Progenitor cell of endocrine pancreas (in vitro differentiated cells): ENCODE measurements at places on chromosomes 12 and 14. TPM values are rescaled to one million over a fixed set of nuclear protein-coding genes. Genes with fewer than 3 reads are reported as not detected.
A peak's percentile ranks its signal among the peaks of the same experiment; 100 is the strongest.

The RAPGEF3 gene
- total RNA-seq = 1.2 and 1.7 TPM in 2 replicates

The IQSEC3 gene
- total RNA-seq = 1.4 and 2.5 TPM in 2 replicates

The UNC79 gene
- total RNA-seq = 2.6 TPM in 2 replicates

The CLEC9A gene
- total RNA-seq = not detected in 2 replicates

The FOXM1 gene
- 80.8 and 92.2 TPM in 2 replicates for total RNA-seq

The TAS2R19 gene
- 6.6 and 8.5 TPM in 2 replicates for total RNA-seq

- no peak overlapping the region for H3K27ac ChIP-seq
- no peak for DNase-seq
- no peaks in the 10 kb centered on the region for H3K4me1 ChIP-seq
- no peak overlapping the region for H3K4me3 ChIP-seq
- no peaks in the 10 kb centered on the region for H3K36me3 ChIP-seq
Measured at GRCh38 chr12:91307957-91308670, 125.5 kb upstream of the DCN start.

GRCh38 chr12:81668475-81668874 lies 90.7 kb downstream of the PPFIA2 start:
- no peak for DNase-seq
- no peaks in the 10 kb centered on the region for H3K27me3 ChIP-seq
- H3K4me1 ChIP-seq = no peaks in the 10 kb centered on the region
- no peak overlapping the region for H3K27ac ChIP-seq
- H3K36me3 ChIP-seq = no peaks in the 10 kb centered on the region
- no peak overlapping the region for H3K4me3 ChIP-seq

- no peaks in the 10 kb centered on the region for H3K27me3 ChIP-seq
- no peak for DNase-seq
- H3K36me3 ChIP-seq = peaks cover 18% of the 10 kb centered on the region
- no peak overlapping the region for H3K4me3 ChIP-seq
Measured at GRCh38 chr12:22518998-22519397, 25.3 kb downstream of the C2CD5 start.

GRCh38 chr14:93972618-93973205 lies 3.7 kb downstream of the ASB2 start:
- H3K4me1 ChIP-seq = no peaks in the 10 kb centered on the region
- H3K4me3 ChIP-seq = no peak overlapping the region
- no peak for DNase-seq

- H3K27me3 ChIP-seq = peaks cover 24% of the 10 kb centered on the region
- no peak overlapping the region for H3K4me3 ChIP-seq
- DNase-seq = no peak
- H3K4me1 ChIP-seq = peaks cover 5% of the 10 kb centered on the region
- H3K36me3 ChIP-seq = no peaks in the 10 kb centered on the region
- H3K27ac ChIP-seq = no peak overlapping the region
Measured at GRCh38 chr12:63098851-63099250, 52.1 kb downstream of the AVPR1A start.

DNA sequence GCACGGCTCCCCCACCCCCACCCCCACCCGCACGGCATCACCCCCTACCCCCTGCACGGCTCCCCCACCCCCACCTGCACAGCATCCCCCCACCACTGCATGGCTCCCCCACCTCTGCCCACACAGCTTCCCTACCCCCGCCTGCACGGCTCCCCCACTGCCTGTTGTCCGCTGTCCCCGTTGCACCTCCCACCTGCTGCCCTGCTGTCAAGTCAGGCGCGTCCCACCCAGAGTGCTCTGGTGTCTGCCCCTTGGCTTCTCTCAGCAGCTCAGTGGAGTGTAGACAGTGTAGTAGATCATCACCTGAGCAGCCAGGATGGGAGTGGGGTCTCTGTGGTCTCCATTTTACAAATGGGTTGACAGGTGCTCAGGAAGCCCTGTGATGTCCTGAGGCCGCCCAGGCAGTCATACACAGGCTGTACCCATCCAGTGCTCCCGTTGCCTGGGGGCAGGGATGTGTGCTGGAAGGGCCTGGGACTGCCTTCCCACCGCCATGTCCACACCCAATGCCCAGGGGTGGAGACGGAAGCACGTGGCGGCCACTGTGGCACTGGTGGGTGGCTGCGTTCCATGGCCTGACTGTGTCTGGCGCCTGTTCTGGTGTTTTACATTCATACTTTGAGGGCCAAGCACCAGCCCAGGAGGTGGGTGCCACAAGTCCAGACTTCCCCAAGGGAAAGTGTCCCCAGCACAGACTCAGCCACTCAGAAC lies 32.5 kb downstream of the PACS2 start:
- peaks cover under 1% of the 10 kb centered on the region for H3K4me1 ChIP-seq
- H3K4me3 ChIP-seq = no peak overlapping the region
- no peaks in the 10 kb centered on the region for H3K27me3 ChIP-seq
- H3K27ac ChIP-seq = peak overlapping the region; percentile 20
- DNase-seq = no peak

DNA sequence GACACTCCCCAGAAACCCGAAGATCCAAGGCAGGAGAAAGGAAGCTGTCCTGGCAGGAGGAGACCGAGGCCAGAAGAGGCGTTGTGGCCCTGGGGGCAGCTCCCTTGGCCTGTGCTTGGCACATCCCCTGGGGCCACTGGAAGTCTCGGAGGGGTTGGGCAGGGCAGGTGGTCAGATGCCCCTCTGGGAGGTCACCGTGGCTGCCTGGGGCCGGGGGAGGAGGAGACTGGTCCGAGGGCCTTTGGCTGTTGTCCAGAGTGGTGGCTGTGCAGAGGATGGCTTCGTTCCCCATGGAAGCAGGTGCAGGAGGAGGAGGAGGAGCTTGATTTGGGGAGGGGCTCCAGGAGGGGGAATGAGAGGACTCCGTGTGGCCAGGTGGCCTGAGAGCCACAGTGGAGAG lies 3.3 kb upstream of the NUDT14 start:
- peaks cover 29% of the 10 kb centered on the region for H3K27me3 ChIP-seq
- H3K27ac ChIP-seq = no peak overlapping the region
- no peaks in the 10 kb centered on the region for H3K4me1 ChIP-seq
- no peaks in the 10 kb centered on the region for H3K36me3 ChIP-seq

DNA sequence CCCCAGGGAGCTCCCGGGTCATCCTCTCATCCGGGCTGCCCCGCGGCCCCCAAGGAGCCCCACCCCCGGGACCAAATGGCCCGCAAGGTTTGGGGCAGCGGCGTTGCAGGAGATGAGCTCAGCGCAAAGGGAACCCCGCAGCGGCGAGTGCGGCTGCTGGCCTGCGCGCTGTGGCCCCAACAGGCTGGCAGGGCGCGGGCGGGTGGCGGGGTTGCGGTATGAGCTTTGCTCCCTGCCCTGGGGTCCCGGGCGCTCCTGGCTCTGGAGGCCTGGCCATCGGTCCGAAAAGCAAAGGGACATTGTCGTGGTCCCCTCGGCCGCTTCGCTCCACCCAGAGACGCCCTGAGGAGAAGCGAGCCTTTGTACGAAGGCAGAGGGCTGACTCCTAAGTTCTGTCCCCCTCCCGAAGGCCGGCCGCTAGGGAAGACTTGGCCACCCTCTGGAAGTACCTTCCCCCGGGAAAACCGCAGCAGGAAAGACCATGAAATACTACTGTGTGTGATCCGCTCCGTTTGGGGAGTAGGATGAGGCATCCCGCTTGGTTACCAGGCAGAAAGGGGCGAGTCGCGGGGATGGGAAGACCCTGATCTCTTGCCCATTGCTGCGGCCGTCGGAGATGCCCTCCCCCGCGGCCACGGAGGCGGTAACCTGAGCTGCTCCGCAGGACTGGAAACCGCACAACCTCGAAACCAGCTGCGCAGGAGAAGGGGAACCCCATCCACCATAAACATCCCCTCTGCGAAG lies 620 bp upstream of the NID2 start:
- peaks cover 4% of the 10 kb centered on the region for H3K4me1 ChIP-seq
- H3K27me3 ChIP-seq = peaks cover 72% of the 10 kb centered on the region
- no peaks in the 10 kb centered on the region for H3K36me3 ChIP-seq
- no peak overlapping the region for H3K27ac ChIP-seq
- no peak for DNase-seq

GRCh38 chr12:107086314-107086713 lies 7.0 kb downstream of the CRY1 start:
- no peaks in the 10 kb centered on the region for H3K4me1 ChIP-seq
- H3K27me3 ChIP-seq = no peaks in the 10 kb centered on the region
- H3K4me3 ChIP-seq = no peak overlapping the region
- no peak overlapping the region for H3K27ac ChIP-seq

DNA sequence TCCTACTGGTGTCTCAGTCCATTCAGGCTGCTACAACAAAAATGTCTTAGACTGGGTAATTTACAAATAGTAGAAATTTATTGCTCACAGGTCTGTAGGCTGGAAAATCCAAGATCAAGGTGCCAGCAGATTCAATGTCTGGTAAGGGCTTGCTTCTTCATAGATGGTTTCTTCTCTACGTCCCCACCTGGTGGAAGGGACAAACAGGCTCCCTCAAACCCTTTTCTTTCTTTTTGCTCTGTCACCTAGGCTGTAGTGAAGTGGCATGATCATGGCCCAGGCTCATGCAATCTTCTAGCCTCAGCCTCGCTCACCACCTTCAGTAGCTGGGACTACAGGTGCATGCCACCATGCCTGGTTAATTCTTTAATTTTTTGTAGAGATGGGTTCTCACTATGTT lies 106.8 kb upstream of the RPH3A start:
- no peak for DNase-seq
- H3K27me3 ChIP-seq = peaks cover 50% of the 10 kb centered on the region
- no peak overlapping the region for H3K4me3 ChIP-seq
- H3K4me1 ChIP-seq = no peaks in the 10 kb centered on the region
- no peak overlapping the region for H3K27ac ChIP-seq
- H3K36me3 ChIP-seq = no peaks in the 10 kb centered on the region

- DNase-seq = no peak
- H3K36me3 ChIP-seq = peaks cover 3% of the 10 kb centered on the region
- no peaks in the 10 kb centered on the region for H3K27me3 ChIP-seq
- H3K4me3 ChIP-seq = peak overlapping the region; percentile 14
Measured at GRCh38 chr12:27777141-27777540, 2.9 kb upstream of the KLHL42 start.

- H3K4me1 ChIP-seq = peaks cover 14% of the 10 kb centered on the region
- peak overlapping the region; percentile 24 for H3K4me3 ChIP-seq
- H3K27ac ChIP-seq = peak overlapping the region; percentile 83
- peaks cover 14% of the 10 kb centered on the region for H3K36me3 ChIP-seq
- no peak for DNase-seq
- no peaks in the 10 kb centered on the region for H3K27me3 ChIP-seq
Measured at GRCh38 chr14:42475289-42475688, 868.6 kb downstream of the LRFN5 start.

DNA sequence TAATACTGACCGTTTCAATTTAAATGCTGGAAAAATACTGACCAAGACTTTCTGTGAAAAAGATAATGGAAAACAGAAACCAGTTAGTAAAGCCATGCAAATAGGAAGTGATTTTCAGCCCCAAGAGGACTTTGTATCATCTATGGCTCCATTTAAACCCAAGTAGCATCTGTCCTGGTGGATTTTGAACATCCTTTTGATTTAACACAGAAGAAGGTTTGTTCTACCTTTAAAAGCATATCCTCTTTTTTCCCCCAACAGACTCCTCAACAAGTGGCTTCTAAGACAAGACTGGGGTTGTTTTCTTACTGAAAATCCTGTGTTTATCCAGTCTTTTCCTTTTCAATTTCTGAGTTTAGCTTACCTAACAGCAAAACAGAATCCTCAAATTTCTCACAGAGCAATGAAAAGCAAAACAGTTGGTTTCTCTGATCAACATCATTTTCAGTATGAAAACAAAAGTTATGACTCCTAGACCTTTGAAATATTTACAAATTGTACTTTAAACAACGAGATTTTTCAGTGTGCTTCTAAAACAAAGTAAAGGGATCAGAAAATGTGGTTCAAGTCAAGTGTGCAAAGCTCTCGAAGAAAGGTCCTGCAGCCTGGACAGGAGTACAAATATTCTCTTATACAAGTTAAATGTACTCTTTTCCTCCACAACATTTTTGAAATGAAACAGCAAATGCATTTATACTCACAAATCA lies 2.9 kb downstream of the PHLDA1 start:
- H3K27ac ChIP-seq = no peak overlapping the region
- H3K36me3 ChIP-seq = peaks cover 14% of the 10 kb centered on the region
- DNase-seq = no peak
- peaks cover 19% of the 10 kb centered on the region for H3K4me1 ChIP-seq
- no peaks in the 10 kb centered on the region for H3K27me3 ChIP-seq

DNA sequence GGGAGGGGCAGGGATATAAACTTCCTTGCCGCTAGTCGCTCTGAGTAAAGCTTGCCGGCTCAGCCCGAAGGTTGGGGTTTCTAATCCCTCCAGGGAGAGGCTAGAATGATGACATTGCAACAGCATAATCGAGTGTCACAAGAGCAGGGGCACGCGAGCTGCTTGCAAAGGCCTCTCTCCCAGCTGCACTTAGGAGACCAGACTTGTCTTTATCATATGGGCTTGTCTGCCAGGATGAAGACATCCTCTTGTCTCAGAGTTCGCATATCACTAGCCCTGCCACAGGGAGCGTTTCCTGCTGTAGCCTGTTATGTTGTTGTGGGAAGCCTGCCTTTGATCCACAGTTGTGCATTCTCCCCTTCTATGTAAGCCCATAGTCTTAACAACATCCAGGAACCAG lies 180.0 kb downstream of the ESR2 start:
- no peaks in the 10 kb centered on the region for H3K27me3 ChIP-seq
- no peaks in the 10 kb centered on the region for H3K4me1 ChIP-seq
- no peak overlapping the region for H3K4me3 ChIP-seq
- no peak for DNase-seq
- H3K36me3 ChIP-seq = peaks cover 10% of the 10 kb centered on the region

- no peaks in the 10 kb centered on the region for H3K36me3 ChIP-seq
- no peaks in the 10 kb centered on the region for H3K27me3 ChIP-seq
- H3K4me3 ChIP-seq = no peak overlapping the region
- no peak overlapping the region for H3K27ac ChIP-seq
Measured at GRCh38 chr14:84929834-84930233, 600.1 kb upstream of the FLRT2 start.

GRCh38 chr12:509500-509899 lies 49.8 kb downstream of the B4GALNT3 start:
- no peak for DNase-seq
- peaks cover 49% of the 10 kb centered on the region for H3K4me1 ChIP-seq
- peak overlapping the region; percentile 3 for H3K27ac ChIP-seq
- peaks cover 8% of the 10 kb centered on the region for H3K36me3 ChIP-seq
- H3K4me3 ChIP-seq = no peak overlapping the region
- no peaks in the 10 kb centered on the region for H3K27me3 ChIP-seq

DNA sequence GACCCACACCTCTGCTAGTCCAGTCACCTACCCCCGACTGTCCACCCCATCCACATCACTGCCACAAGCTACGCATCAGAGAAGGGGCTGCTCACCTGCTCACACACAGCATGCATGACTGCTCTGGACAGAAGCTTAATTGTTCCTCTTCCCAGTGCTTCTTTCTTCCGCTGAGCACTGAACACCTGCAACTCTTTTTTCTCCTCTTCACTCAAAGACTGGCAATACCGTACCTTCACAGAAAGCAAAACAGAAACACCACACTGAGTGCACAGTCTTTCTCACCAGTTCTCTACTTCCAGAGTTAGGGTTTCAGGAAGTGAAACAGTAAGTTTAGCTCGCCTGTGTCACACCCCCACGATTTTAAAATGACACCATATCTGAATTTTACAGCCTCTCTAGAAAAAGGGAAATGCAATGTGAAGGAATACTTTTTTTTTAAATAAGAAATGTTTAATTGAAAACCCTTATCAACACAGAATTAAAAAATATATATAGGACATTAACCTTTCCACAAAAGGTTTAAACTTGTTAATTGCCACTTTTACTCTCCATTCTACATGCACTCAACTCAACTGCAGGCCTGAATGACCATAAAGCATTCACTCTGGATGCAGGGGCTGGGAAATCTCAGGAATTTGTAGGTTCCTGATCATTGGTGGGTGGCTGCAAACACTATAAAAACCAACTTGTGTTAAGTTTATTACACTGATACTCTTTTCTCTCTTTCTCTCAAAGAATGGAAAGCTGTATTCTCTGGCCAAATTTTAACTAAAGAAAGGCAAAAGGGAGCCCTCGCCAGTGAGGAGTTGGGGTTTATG lies 120.0 kb downstream of the PRICKLE1 start:
- H3K27ac ChIP-seq = no peak overlapping the region
- H3K27me3 ChIP-seq = no peaks in the 10 kb centered on the region
- peaks cover 26% of the 10 kb centered on the region for H3K4me1 ChIP-seq
- H3K36me3 ChIP-seq = peaks cover 45% of the 10 kb centered on the region
- H3K4me3 ChIP-seq = no peak overlapping the region
